ENCODE measurements at places on chromosomes 4 and X.

DNA sequence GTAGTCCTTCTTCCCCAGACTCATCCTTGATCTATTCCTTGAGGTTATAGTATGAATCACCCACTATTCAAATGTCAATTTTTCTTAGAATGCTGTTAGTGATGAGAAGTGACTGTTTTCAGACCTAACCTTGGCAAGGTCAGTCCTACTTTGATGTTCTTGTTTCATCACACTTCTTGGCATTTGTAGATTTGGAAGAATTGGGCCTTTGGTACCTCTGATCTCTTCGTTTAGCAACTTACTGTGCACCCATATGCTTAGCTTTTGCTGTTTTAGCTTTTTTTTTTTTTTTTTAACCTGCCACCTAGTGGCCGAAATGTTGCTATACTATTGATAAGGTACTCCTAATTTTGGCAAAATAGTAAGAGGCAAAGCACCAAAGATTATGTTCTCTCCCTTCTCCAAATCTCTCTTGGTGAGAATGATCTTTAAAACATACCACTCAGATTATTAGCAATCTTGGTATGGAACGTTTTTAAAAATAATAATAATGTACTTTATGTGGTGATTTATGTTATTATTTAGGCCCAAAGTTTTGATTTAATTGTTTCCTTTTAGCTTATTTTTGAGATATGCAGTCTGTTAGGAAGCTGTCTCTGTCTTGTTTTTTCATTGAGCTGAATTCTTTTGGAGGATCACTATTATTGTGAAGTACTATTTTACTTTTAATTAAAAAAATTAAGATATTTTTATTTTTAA is 16.6 kb downstream of the DCK start:
- peak; percentile 16 for DNase-seq

GRCh38 chr4:55762819-55763218 is 56.8 kb upstream of the EXOC1L start:
- DNase-seq, result no peak

- DNase-seq, result no peak
These were observed 20.4 kb upstream of the SEPSECS start for GRCh38 chr4:25180524-25181131.

DNA sequence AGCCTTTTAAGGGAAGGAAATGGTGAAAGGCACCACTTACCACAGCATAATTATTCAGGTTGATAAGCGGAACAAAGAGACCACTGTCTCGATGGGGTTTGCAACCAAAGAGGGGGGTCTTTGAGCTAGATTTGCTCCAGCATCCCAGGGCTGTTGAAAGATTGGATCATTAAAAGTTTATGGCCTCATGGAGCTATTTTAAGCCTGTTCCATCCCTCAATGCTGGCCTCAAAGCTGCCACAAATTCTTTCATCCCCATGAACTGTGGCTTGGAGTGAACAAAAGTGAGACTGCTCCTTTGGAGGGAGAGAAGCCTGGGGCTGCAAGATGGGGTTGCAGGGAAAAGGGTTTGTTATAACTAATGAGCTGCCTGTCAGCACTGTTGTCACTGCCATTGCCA is 209.8 kb downstream of the RTL9 start:
- DNase-seq, result no peak

GRCh38 chr4:104752337-104752736 is 257.6 kb upstream of the CXXC4 start:
- DNase-seq, result no peak

DNA sequence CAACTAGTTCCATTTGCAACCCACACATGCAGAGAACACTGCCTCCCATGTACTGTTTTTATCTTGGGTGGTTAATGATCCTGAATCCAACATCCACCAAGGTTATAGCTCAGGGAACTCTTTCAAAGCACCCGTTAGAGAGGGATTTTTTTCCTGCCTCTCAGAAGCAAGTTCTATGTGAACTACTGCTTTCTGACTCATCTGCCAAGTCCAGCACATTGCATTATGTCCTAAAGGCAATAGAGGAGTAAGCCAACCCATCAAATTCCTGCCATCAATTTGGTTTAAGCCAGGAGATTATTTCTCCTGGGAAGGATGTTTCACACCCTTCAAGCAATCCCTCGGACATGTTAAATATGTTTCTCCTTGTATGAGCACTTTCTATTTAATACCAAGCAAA is 334.5 kb downstream of the GASK1B start:
- DNase-seq, result no peak

GRCh38 chr4:75995727-75996126 is 5.0 kb upstream of the SDAD1 start:
- peak; percentile 57 for DNase-seq

- DNase-seq, result no peak
These were observed 569.4 kb downstream of the GABRG1 start for GRCh38 chr4:45554423-45554822.

GRCh38 chr4:45316257-45316656 is 589.9 kb upstream of the GNPDA2 start:
- DNase-seq, result no peak

GRCh38 chrX:148380107-148380506 is 120.3 kb upstream of the AFF2 start:
- DNase-seq, result no peak

DNA sequence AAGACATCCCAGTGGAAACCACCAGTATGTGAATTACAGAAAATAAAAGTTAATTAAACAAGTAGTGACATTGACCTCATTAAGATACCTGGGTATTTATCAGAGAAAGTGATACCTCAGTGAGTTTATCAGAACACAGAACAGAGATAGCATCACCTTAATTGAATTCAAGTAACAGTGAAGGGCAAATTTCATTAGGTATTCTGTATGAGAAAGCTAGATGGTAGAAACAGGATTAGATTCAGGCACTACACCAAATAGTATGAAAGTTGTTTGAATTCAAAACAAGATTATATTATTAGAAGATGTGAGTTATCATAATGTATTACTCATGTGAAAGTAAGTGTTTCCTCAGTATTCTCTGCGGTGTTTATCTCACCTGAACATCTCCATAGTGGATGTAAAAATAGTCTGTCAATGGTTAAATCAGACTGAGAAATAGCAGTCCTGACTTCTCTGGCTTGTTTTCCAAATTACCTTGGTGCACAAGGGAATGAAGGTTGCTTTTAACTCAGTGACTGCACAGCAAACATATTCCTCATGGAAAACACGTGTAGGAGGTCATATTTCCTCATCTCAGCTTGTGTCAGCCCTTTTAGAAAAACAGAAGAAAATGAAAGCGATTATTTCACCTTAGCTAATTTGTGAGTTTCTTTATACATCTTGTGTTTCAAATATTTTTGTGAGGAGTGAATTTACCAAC is 79.9 kb upstream of the PCDH18 start:
- DNase-seq, result no peak

- DNase-seq, result peak; percentile 12
These were observed 2.1 kb downstream of the ELOVL6 start for GRCh38 chr4:110196206-110196870.

- no peak for DNase-seq
These were observed 82.5 kb upstream of the SORBS2 start for GRCh38 chr4:185894481-185894880.

Measured in amniotic stem cell (primary cell).